ENCODE measurements at places on chromosomes 5 and 9. TPM values are rescaled to one million over a fixed set of nuclear protein-coding genes. Genes with fewer than 3 reads are reported as not detected.

DNA sequence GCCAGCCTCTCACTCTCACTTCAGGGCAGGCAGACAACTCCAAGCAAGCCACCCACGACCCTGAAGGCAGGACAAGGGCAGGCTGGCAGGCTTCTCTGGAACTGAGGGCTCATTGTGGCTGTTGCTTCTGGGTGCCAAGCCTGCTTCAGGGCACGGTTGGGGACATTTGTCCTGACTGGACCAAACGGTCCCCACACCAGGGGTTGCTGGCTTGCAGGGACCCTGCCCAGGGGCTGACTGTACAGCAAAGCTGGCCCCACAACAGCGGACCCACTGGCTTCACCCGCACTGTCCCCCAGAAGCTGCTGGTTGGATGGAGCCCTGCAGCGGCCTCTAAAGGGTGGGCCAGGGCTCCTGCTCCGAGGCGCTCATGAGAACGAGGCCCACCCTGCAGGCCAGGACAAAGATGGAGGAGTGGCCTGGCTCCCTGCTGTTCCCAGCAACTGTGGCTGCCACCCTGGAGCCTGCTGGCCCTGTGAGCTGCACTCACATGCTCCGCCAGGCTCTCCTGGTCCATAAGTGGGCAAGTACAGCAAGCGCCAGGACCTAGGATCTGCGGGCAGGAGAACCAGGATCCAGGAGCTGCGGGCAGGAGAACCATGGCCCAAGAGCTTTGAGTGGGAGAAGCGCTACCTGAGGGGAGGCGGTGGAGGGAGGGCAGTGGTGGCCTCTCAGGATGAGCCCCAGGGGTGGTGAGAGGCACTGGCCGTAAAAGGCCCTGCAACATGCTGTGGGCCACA, 34.4 kb upstream of the NSMF start:
- no peak for DNase-seq

Gene ADAMTS13
- 3.1 TPM for polyA plus RNA-seq

GRCh38 chr9:71587576-71588362, 180.5 kb downstream of the CEMIP2 start:
- no peak for DNase-seq

DNA sequence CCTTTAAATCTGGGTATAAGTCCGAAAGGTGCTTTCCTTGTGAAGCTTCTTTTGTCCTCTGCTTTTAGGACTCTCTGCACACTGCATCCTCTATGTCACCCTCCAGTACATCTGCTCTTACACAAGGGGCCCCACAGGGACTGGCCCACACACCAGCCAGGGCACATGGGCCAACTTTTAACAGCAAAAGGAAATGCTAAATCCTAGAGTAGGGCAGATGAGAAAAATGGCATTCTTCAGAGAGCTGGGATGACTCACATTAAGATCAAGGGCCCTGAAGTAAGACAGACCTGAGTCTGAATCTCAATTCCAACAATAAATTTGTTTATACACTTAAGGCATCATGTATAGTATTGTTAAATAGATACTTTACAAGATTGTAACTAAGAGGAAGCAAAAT, 40.3 kb upstream of the CDKN2B start:
- DNase-seq: no peak

GRCh38 chr5:151071848-151072629, 8.8 kb downstream of the TNIP1 start:
- no peak for DNase-seq

DNA sequence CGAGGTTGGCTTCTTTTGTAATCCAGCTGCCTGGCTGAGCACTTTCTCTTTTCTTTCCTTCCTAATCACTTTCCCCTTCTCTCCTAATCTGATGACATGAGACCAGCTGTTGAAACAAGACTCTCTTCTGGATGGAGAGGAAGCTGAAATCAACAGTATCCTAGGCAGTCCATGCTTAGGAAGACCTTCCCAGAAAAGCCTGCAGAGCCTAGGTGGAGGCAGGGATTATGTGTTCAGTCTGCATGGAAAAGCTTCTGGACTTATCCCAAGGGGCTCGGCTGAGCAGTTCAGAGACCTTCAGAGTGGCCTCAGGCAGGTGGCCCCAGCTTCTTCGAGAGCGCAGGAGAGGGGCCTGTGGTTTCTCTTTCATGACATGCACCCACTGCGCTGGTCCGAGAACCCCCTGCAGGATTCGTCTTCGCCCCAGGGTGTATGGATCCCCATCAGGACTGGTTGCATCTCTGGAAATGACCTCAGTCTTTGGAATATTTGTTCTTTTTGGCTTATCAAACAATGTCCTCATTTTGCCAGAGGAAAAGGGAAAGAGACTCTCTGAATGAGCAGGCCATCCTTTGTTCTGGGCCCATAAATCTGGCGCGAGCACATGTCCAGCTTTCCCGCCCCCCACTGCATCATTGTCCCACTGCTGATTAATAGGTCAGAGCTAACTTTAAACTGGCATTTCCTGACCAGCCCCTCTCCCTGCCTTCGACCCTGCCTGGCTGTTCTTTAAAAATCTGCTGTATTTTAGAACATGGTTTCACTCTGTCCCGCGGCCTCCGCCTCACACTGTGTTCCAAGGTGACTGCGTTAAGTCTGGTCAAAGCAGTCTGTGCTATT, 177.9 kb upstream of the KLF4 start:
- peak; percentile 80 for DNase-seq

DNA sequence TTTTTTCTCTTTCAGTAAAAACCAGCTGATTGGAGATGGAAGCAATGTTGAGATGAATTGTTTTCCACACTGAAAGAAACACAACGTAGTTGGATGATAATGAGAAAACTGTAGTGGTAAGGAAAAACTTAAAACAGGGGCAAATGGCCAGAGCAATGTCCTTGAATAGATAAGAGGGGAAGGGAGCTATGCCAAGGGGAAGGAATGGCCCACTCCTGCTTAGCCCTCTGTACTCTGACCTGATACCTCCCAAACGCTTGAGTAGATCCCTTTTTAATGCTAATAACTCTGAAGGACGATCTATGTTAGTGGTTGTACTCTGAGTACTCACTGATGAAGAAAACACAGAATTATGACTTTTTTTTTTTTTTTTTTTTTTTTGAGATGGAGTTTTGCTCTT, 114.7 kb upstream of the DAB2 start:
- no peak for DNase-seq

DNA sequence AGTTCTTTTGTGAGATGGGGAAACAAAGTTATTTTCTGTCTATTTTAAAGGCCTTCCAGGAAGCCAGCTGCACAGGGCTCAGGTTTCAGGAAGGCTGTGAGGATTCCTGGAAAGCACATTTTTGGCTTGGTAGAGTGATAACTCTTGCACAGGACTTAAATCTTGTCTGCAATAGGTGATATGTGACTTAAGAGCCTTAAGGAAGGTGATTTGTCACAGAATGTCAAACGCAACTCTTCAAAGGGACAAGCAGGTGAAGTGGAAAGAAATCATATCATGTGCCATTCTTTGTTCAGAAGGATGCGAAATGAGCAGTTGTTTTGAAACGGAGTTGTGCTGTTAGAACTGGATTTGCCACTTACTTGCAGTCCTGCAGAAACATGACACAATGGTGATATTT, 459.3 kb downstream of the MAT2B start:
- DNase-seq: no peak

Gene ZNF169
- polyA plus RNA-seq: 2.3 TPM

Gene ADGRD2
- polyA plus RNA-seq: not detected

- peak; percentile 15 for DNase-seq
These were observed 1891.7 kb upstream of the WWC1 start for GRCh38 chr5:166399781-166400180.

GRCh38 chr5:136011414-136012001, 17.3 kb upstream of the TGFBI start:
- DNase-seq: peak; percentile 50

- DNase-seq: no peak
These were observed 601.3 kb downstream of the NR2F1-AS1 start for GRCh38 chr5:92979716-92980115.

- peak; percentile 13 for DNase-seq
These were observed 165.6 kb downstream of the SMARCA2 start for GRCh38 chr9:2180704-2181103.

DNA sequence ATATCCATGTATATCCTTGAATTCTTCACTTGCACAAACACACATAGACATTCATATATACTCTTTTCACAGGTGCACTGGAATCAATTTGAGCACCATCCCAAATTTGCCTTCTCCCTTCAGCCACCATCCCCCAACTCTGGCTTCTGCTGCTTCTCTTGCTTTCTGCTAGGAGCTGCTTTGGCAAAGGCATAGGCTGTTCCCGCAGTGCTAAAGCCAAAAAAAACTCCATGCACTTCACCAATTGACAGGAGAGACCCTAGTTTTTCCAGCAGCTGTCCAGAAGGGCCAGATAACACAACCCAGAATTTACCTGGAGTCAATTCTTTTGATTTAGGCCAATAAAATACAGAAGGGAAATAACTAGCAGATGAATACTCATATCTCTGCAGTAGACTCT, 251.3 kb downstream of the NR2F1-AS1 start:
- no peak for DNase-seq

Gene TBC1D13
- polyA plus RNA-seq: 14.0 TPM

Gene GLDC
- 0.10 TPM for polyA plus RNA-seq

DNA sequence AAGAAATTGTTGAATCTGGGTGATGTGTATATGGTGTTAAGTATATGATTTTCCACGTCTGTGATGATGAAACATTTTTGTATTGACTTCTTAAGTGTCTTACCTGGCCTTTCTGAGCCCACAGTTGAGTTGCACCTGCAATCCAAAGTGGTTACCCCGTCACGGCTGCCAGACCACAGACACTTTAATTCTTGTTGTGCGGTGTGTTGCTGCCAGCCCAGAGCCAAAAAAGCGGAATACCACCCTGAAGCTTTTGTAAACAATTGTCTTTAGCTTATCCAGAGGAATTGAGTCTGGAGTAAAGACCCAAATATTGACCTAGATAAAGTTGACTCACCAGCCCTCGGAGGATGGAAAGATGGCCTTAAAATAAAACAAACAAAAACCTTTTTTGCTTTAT, 35.1 kb downstream of the MTAP start:
- no peak for DNase-seq

DNA sequence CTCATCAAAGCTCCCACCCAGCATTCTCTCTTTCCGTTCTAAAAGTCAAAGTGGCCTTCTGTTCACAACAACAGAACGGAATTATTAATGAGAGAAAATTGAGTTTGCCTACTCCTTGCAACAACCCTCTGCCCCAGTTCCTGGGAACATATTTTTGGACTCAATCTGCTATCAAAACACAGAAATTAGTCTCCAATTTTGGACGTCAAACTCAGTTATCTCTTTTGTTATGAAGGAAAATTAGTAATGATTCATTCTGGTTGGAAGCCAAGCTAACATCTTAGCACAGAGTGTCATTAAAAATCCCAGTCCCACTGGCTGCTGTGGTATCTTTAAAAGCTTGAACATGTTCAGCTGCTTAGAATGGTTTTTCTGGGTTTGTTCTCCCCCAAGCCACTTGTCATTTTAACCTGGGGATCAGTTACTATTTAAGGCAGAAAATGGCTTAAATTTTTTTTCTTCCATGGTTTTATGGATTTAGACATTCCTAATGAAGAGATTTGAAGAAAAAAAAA, 343.2 kb downstream of the TRIM32 start:
- peak; percentile 1 for DNase-seq

DNA sequence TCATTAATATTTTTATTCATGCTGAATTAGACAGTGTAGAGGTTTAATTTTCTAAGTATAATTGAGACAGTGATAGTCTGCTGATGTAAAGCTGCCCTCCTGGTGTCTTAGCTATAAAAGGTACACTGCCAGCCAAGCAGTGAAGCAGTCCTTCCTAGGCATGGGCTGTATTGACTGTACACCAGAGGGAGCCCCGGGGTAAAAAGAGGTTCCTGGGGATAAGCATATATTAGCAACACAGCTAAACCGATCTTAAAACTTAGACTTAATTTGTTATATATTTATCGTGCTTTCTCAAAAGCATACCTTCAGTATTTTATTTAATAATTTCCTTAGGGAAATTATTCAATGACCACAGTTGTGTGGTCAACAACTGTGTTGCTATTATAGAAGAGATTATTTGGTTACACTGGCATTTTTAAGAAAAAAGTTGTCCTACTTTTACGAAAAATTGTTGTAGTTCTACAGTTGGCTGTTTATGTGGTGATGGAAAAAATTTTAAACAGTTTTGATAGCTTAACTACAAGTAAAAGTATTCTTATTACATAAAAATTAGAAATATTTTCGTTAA, 68.8 kb downstream of the ELL2 start:
- DNase-seq: no peak

DNA sequence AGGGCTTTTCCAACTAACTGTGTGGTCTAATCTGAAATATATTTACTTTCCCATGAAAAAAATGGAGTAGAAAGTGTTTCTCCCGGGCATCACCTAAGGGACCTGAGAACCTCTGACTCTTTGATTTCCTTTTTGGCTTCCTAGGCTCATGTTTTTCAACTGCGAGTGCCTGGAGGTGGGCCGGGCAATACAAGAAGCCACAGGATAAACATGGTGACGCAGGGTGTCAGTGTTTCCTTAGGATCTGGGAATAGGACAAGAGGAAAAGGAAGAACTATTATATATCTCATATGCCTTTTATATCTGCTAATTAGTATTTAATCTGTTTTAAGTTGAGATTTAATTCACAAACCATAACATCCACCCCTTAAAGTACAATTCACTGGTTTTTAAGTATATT, 11.4 kb upstream of the LECT2 start:
- no peak for DNase-seq

- peak; percentile 77 for DNase-seq
These were observed 17.0 kb upstream of the TNC start for GRCh38 chr9:115134941-115135340.

Gene PWWP2A
- 10.0 TPM for polyA plus RNA-seq

DNA sequence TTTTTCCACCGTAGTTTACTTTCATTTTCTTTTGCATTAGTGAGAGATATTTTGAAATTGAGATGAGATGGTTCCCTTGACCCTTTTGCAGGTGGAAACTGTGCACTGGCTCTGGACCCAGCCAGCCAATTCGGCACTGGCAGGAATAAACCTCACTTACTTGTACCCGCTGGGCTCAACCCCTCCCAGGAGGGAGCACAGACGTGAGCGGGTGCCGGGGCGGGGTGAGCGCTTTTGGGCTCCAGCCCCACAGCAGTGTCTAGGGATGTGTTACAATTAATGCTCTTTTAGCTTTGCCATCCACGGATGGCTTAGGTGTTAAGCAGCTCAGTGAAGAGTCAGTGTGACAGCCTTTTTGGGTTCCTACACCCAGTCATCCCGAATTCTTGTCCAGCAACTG, 766.1 kb upstream of the CHD1 start:
- DNase-seq: no peak

DNA sequence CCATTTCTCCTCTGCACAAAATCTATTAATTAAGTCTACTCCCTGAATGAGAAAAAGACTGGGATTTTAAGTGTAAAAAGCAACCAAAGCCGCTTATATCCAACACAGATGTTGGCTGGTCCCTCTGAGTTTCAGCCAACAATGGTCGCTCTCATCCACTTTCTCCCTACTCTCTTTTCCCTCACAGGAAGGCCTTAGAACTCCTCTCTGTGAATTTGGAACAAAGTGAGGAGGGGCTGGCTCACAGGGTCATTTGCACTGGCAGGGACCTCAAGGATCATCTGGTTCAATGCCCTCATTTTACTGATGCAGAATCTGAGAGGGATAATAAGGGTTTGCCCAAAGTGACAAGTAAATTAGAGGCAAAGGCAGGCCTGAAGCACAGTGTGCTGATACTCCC, 64.0 kb downstream of the DPYSL3 start:
- DNase-seq: no peak
